ENCODE measurements at places on chromosomes 3 and 15.
A peak's percentile ranks its signal among the peaks of the same experiment; 100 is the strongest.

DNA sequence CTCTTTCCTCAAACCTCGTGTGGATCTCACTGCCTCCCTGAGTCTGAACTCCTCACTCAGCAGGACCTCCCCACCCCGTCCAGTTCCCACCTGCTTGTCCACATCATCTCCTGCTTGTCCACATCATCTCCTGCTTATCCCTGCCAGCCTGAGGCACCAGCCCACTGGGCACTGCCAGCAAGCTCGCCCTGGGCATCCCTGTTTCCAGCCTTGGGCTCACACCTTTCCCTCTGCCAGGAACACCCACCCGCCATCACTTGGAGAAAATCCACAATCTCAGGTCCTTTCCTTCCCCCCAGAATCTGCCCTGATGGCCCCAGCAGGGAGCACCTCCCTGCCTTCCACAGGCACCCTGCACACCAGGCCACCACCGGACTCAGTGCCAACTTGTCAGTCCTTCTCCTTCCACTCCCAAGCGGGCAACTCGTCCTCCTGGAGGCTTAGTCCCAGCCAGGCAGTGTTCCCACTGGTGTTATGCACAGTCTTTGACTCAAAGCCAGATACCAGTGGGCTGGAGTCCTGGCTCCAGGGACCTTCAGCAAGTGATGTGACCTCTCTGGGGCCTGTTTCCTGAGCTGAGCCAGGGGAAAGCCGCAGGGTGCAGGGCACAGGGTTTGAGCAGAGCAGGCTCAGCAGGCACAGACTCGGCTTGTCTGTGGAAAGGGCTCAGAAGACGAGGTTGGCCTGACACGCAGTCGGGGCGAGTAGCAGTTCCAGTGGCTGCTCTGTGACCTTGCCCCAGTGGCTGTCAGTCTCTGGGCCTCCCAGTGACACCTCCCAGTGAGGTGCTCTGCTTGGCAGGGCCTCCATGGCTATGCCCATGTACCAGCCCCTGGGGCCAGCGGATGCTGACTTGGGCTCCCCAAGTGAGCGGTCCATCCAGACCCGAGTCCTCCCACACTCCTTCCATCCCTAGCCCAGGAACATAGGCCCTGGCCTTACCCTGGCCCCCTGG lies 9.5 kb upstream of the MESP2 start:
- DNase-seq, result no peak

GRCh38 chr3:175410251-175410650 lies 551.1 kb downstream of the NAALADL2 start:
- no peak for DNase-seq

DNA sequence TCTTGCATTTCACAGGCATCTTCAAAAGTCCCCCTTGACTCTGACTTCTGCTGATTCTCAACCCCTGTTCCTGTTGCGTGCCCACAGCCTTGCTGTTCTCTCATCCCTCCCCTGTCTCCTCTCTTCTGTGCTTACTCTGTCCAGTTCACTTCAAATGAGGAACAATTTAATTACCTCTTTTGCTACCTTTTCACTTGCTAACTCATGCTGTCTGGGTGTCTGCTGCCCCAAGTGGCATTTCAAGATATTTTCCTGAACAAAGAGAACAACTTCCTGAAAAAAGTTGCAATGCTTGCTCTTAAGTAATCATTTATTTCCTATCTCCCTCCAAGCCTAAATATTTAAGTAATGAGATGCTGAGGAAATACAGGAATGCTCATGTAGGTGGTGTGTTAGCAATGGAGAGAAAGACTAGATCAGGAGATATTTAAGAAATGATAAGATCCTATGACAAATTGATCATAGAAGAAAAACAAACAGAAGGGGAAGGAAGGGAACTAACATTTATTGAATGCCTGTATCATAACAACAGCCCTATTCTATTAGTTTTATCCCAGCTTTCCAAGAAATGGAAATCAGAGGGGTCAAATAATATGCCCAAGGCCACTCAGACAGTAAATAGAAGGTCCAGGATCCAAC lies 42.2 kb downstream of the SV2B start:
- peak; percentile 29 for DNase-seq

GRCh38 chr3:196192524-196193051 lies 18.6 kb downstream of the ZDHHC19 start:
- DNase-seq, result peak; percentile 40

DNA sequence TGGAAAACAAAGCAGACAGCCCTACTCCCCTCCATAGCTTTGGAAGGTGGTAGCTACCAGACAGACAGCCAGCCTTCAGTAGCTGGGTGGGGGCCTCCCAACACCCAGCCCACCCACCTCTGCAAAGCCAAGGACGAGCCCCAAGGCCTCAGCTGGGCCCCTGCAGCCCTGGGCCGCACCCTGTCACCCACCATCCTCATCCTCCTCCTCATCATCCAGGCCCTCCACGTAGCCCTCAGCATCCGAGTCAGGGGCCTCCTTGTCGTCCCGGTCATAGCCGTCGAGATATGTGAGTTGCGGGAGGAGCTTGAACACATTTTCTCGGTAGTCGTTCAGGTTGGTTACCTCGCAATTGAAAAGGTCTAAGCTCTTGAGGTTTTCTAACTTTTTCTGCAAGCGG lies 36.5 kb downstream of the ANP32A start:
- no peak for DNase-seq

- no peak for DNase-seq
Measured at GRCh38 chr3:154936196-154936595, 143.9 kb upstream of the MME start.

DNA sequence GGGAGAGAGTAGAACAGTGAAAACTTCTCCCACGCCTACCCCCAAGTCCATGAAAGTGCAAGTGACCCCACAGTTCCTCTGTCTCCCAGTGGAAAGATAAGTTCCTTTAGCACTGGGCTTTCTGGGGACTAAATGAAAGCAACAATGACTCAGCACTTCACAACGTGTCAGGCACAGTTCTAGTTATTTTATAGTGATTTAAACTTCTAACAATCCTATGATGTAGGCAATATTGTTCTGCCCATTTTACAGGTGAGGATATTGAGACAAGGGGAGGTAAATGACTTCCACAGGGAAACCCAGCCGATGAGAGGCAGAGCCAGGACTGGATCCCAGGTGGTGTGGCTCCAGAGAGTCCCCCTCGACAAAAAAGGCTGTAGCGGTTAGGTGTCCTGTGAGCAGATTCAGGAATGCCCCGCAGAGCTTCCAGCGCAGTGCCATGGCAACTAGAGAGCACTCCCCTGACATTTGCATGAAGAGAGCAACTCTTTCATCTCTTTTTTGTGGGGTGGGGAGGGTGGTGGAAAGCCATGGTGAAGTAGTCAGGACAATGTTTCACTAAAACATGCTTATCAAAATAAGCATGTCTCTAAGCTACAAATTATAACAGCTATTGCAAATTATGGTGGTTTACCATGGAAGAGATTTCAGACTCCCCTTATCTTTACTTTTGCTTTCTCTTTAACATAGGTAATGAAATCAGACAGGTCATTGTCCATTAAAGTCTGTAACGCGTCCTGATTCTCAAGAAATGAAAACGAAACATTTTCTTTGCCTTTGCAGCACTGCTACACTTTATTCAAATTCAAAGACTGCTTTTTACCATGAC lies 62.1 kb downstream of the NR2F2 start:
- DNase-seq, result no peak

GRCh38 chr3:100041328-100041749 lies 73.0 kb downstream of the FILIP1L start:
- peak; percentile 51 for DNase-seq

- DNase-seq, result no peak
Measured at GRCh38 chr15:88120026-88120425, 136.5 kb downstream of the NTRK3 start.

GRCh38 chr3:143001369-143002082 lies at the start of gene U2SURP:
TSS of gene U2SURP (plus strand) at chr3:143001570. CDS start at chr3:143001629, 59 bp downstream.
- DNase-seq, result peak; percentile 99

- peak; percentile 94 for DNase-seq
Measured at GRCh38 chr3:171770689-171771620, 39.3 kb downstream of the PLD1 start.

- peak; percentile 62 for DNase-seq
Measured at GRCh38 chr3:112377568-112378071, 44.7 kb downstream of the CD200 start.

GRCh38 chr15:73341886-73342600 lies 26.7 kb downstream of the HCN4 start:
- DNase-seq, result no peak

DNA sequence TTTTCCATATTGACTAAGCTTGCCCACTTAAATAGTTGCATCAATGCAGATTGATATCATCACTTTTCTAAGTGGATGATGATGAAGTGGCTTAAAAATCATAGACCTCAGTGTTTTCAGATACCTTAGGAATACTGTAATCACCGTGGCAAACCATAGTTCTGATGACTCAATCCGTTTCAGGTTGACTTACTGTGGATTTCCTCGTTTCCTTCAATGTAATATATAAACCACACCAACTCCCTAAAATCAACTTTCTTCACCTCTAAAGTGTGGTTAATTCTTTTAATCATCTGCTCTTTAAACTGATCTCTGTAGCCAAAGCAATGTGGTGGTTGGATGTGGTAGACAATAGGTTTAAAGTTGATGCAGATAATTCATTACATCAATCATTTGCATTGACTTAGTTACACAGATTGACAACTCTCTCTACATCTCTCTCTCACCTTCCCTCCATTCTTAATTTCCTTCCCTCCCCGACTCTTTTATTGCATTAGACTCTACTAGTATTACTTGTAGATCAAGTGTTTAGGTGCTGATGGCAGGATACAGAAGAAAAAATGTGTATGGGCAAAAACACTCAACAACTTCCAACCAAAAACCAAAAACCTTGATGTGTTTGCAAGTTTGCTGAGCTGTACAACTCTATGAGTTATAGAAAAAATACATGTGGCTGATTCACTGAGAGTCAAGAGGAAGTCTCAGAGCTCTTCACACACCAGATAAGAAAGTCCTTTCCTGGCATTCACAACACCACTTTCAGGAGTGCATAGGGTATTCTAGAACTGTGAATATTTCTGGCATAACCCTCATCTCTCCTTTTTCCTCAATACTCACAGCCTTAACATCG lies 243.5 kb downstream of the NFKBIZ start:
- no peak for DNase-seq

DNA sequence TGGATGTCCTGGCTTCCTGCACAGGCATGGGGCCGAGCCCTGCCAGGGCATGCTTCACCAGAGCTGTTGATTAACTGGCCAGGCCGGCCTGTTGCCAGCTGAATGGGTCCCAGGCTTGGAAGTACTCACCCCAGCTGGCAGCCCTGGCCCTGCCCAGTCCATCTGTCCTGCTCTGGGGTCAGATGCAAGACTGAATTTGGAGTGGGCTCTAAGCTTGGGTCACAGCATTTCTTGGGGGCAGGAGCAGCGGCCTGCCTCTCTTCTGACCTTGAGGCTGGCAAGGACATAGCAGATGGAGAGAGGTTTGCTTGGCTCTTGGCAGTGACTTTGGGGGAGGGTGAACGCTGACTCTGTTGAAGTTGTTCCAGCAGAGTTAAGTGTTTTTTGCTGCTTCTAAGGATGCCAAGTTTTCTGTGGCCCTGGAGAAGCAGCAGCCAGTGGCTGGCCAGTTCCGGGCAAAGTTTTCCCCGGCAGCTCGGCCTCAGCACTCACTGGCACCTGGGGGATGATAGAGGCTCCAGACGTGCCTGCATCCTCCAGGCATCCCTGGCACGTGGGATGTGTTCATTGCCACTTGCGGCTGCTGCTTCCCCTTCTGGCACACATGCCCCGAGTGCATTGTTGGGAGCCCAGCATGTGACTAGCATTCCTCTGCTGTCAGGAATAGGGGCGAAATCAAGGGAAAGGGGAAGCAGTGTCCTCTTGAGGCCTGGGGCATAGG lies 22.9 kb downstream of the PDIA5 start:
- peak; percentile 39 for DNase-seq

DNA sequence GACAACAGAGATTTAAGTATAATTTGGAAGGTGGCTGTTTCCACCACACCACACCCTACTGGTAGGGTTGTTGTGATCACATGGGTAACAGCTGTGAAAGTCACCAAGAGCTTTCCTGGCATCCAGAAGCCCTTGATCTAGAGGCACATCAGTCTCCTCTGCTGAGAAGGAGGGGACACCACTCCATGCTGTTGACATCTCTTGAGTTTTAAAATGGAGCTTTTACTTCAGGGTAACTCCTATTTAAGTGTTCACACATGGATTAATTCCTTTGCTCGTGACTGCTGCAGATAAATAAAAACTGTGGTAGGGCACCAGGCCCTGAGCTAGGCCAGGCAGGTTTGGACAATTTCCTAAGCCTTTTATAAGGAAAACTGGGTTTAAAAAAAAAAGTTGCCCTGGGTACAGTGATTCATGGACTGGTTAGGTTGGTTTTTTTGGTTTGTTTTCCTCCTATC lies 7.5 kb downstream of the EXOSC7 start:
- no peak for DNase-seq

DNA sequence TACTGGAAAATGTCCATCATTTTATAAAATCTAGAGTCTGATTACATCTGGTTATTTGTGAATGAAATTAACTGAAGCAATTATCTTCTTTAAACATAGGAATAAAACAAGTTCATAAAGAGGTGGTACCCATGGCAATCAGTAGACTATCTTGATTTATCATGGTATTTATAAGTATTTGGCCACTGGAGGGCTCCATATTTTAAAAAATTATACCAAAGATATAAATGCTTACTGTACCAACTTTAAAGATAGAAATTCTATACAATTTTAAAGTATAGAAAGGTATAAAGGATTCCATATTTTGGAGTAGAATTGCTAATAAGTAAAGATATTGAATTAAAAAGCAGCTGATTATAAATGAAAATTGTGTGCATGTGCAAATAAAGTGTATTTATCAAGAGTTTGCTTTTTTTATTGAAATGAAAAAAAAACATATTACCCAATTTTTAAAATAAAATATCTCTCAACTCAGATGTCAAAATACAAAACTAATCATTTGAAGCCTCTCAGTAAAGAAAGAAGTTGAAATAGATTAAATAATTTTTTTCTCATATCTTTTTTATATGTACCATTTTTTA lies 105.3 kb downstream of the BBX start:
- no peak for DNase-seq

DNA sequence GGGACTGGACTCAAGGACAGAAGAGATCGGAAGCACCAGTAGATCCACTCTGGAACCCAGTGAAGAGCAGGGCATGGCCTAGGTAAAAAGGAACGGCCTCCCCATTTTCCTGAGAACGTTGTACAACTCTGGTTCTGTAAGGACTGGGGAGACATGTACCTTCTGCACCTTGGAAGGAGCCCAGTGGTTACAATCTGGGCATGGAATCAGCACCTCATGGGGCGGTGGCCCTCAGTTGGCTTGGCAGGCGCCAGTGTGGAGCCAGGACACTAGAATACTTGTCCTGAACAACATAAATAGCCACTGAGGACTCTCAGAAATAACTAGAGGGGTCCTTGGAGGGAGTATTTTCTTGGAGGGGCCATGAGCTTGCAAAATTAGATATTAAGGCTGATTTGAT lies 25.6 kb downstream of the EAF1 start:
- DNase-seq, result no peak

- DNase-seq, result no peak
Measured at GRCh38 chr3:60933824-60934223, 317.4 kb downstream of the FHIT start.

- DNase-seq, result no peak
Measured at GRCh38 chr3:54745843-54746242, 182.0 kb downstream of the LRTM1 start.

- no peak for DNase-seq
Measured at GRCh38 chr15:44216958-44217357, 21.9 kb upstream of the FRMD5 start.

GRCh38 chr3:116000311-116000710 lies 377.0 kb downstream of the GAP43 start:
- DNase-seq, result peak; percentile 49

- no peak for DNase-seq
Measured at GRCh38 chr3:149442043-149442442, 32.5 kb upstream of the TM4SF4 start.
